ENCODE measurements at places on chromosomes 16 and 17.
A peak's percentile ranks its signal among the peaks of the same experiment; 100 is the strongest.

GRCh38 chr17:37301288-37301687 is 74.5 kb upstream of the C17orf78 start:
- DNase-seq = no peak

DNA sequence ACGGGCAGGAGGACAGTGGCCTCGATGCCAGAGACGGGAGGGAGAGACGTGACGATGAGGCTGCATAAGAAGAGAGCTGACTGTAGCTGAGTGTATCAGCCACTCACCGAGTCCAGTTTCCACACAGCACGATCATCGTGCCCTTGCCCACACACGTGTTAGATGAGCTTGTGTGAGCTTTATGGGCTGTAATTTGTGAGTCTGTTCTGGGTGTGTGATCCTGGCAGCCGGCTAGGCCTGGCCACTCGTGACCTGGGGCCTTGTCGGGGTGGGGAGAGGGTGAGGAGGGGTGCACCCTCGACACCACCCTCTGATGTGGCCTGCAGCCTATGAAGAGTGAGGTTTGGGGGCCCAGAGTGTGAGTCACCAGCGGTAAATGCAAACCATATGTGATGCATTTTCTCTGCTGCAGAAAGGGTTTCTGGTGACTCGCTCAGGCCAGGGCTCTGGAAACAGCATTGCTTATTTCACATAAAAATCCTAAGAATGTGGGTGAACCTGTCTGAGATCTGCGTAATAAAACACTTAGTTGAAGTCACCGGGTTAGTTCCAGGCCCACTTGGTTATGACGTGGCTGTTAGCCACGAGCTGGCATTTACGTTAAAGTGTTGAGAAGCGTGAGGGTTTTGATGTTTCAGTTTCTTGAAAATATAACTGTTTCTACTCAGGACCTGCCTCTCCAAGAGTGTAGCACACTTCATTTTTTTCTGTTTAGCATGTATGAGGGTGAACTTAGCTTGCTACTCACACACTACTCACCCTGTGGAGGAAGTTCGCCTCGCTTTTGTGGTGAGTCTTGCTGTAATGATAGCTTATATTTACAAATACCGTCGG is 4.2 kb downstream of the METRNL start:
- peak; percentile 23 for DNase-seq

- DNase-seq = no peak
Observed at GRCh38 chr16:4868535-4868934, 21.3 kb downstream of the UBN1 start.

GRCh38 chr17:47995241-47995935 is 24.5 kb downstream of the CDK5RAP3 start:
- DNase-seq = no peak

GRCh38 chr16:11473728-11474127 is 113.0 kb downstream of the LITAF start:
- no peak for DNase-seq

DNA sequence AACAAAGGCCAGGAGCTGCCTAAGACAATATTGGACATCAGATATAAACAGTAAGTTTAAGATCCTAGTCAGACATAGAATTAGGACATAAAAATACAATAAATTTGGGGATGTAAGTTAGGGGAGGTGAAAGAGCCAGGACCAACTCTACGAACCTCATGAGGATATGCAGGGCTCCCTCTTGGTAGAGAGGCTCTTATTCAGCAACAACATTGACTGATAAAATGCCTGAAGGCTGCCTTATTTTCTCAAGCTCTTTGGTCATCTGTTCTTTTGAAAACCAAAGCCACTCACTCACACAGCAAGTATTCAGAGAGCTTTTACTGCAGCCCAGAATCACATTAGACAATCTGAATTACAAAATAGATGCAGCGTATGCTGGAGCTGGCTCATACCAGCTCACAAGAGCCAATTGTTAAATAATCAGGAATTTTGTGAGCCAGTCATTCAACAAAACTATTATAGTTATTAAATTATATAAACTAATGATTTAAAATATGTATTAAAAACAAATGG is 108.6 kb upstream of the CLEC3A start:
- DNase-seq = no peak

DNA sequence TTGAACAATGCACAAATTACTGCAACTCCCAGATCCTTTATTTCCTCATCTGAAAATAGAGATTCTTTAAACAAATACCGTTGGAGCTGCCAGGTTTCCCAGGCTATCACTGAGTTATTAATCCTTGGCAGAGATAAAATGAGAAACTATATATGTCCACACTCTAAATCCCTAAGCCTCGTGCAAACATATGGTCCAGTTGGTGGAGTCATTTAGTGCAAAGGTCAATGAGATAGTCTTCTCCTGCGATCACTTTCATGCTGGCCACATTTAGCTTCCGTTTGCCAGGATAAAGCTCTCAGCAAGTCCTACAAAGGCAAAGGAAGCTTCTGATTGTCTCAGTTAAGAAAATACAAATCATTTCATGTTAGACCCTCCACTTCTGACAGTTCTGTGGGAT is 11.0 kb downstream of the GRIN2A start:
- DNase-seq = no peak

DNA sequence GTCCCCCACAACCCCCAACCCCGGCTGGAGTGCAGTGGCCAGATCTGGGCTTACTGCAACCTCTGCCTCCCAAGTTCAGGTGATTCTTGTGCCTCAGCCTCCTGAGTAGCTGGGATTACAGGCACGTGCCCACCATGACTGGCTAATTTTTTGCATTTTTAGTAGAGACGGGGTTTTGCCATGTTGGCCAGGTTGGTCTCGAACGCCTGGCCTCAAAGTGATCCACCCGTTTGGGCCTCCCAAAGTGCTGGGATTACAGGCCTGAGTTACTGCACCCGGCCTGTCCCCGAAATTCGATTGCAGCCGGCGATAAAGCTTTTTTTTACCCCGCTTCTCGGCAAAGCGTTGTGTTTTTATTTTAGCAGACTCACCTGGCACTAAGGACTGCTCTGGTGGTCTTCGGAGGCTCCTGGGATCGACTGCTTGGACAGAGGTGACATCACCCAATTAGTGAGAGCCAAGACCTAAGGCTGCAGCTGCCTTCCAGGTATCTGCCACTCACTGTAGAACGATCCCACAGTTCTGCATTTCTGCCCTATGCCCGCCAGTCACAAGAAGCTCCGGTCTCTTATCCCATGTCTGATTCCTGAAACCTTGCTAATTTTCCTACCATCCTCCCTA is 82.2 kb upstream of the ARL4D start:
- DNase-seq = no peak

DNA sequence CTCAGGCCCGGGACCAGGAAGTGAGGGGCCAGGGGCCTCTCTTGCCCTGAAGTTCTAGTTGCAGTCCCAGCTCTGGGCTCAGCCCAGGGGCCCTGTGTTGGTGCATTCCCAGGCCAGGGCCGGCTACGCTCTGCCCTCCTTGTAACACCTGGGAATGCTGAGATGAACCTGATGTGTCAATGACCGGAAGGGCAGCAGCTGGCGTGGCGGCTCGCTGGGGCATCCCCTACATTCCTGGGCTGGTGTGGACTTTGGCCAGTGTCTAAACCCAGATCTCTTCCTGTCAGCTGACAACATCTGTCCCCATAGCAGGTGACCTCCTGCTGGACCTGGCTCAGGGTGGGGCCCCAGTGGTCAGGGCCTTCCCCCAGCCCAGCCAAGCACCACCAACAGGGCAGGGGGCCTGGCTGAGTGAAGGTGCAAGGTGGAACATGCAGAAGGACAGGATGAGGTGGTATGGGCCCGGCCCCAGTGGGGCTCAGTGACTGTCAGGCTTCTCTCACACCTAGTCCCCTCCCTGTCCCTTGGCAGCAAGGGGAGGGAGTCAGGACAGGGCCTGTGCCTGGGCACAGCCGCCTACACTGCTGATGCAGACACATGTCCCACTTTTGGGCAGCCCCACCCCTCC is 15.9 kb downstream of the FAM83G start:
- no peak for DNase-seq

DNA sequence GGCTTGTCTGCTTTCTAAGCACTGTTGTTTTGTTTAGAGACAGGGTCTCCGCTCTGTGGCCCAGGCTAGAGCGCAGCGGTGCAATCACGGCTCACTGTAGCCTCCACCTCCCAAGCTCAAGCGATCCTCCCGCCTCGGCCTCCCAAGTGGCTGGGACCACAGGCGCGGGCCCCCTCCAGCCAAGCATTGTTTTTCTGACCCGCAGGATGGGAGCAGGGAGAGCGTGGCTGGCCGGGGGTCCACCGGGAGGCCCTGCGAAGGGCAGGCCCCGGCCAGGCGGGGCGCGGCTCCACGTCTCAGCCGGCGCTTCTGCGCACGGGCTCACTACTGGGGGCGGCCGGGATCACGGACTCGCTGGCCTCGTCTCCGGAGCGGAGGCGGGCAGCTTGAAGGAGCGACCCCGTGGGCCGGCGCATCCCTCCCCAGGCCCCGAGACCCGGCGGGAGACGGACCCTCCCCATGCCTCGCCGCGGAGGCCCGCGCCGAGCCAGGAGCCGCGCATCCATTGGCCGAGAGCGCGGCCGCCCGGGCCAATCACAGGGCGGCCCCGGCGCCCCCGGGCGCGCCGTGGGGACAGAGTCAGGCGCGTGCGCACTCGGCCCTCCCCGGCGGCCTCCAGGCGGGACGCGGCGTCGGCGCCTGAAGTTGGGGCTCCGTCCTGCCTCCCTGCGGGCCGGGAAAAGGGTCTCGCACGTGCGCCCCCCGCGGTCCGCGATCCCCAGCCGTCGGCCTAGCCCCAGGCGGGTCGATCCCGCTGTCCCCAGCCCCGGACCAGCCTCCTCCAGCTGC is 24.9 kb downstream of the ACTG1 start:
- DNase-seq = peak; percentile 79

- DNase-seq = no peak
Observed at GRCh38 chr17:45073414-45074070, 12.4 kb downstream of the NMT1 start.

DNA sequence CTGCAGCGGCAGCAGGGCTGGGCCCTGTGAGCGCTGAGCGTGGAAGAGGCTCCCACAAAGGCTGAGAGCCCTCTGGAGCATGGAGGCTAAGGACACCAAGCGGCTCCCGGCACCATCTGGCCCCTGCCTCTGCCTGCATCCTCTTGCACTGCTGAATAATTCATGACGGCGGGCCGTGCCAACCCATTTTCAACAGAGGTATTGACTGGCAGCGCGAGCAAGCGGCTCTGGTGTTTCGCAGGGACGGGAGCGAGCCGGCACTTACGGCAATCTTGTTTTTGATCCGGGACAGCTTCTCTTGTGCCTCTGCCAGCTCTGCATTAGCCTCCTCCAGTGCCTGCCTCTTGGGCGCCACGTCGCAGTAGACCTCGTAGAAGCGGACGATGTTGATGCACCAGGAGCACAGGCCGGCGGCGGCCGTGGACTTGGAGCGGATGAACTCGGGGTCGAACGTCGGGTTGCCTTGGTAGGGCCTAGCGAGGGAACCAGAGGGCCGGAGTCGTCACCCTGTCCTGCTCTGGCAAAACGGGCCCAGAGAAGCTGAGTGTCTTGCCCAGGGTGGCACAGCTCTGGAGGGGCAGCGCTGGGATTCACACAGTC is 80.4 kb downstream of the PGS1 start:
- DNase-seq = no peak

GRCh38 chr17:50328363-50329325 is 17.3 kb upstream of the XYLT2 start:
- no peak for DNase-seq

GRCh38 chr16:1770328-1771187 is 785 bp downstream of the NME3 start:
- DNase-seq = peak; percentile 22

- DNase-seq = no peak
Observed at GRCh38 chr17:20074489-20074888, 65.3 kb downstream of the SPECC1 start.

DNA sequence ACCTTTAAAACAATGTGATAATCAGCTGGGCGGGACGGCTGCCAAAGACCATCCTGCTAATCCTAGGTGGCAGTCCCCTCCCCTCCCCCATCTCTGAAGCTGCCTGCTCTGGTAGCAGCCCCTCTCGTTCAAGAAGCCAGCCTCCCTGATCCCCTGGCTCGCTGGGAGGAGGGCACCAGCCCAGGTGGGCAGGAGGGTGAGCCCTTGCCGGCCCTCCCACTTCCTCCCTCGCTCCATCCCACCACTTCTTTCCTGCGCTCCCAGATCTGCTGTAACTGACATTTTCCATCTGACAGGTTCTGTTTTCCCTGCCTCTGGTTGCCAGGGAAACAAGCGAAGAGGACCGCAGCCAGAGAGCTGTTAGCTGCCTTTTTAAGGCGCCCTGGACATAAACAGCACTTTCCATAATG is 155.7 kb upstream of the TNRC6C start:
- no peak for DNase-seq

GRCh38 chr16:70258946-70259345 is 7.2 kb upstream of the EXOSC6 start:
- DNase-seq = no peak

- DNase-seq = no peak
Observed at GRCh38 chr17:42494673-42495072, 36.0 kb downstream of the ATP6V0A1 start.

GRCh38 chr17:17146786-17147406 is 59.2 kb downstream of the PLD6 start:
- DNase-seq = no peak

DNA sequence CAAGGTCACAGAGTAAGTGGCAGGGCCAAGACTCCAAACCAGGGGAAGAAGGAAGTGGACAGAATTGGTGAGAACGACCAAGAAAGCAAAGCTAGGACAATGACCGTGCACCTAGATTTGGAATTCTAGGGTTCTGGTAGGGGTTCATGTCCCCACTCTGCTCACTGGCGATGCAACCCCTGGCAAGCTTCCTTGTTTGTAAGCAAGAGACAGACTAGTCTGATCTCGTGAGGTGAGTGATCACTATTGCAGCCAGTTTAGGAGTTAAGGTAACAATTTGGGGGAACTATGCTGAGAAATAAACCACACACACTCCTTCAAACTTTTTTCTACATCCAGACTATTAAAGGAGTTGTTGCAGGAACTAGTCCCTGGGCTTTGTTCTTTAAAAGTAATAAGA is 48.1 kb downstream of the XPO6 start:
- DNase-seq = no peak

DNA sequence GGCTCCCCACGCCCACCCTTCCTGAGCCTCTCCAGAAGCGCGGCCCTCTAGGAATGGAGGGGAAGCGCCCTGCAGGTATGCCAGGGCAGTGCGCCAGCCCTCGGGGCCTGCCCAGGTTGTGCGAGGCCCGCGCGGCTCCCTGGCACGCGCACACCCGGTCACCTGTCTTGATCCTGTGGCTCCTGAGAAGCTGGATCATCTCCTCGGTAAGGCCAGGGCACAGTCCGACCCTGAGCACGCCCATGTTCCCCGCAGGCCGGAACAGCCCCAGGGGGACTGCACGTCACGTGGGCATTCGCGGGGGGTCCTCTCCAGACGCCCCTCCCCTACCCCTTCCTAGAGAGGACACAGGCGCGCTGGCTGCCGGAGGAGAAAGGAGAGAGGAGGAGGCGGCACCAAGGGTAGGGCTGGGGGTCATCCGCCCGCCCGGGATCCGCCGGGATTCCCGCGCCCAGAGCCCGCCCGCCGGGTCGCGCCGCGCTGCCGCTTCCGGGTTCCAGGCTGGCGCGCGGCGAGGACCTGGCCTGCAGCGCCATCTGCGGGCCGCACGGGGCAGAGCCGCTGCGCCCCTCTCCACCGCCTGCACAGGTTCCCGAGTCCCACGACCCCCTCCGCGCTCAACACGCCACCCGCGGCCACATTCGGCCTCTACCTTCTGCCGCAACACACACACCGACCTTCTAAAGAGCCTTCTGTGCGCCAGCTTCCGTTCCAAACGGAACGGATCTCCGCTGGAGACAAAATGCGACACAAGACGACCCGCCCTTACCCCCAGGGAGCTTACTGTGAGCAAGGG is at the start of gene RAD51D:
Gene RAD51D (minus strand): TSS at position 491 of the 796 bp plus-strand sequence. CDS start 247 bp downstream, at position 244.
- DNase-seq = peak; percentile 70
